Stimulated activated CD4-positive, alpha-beta T cell treated with anti-CD3 and anti-CD28 coated beads, Interleukin-1b, Interleukin-23, amount 100 ng/mL, for 48 hours (primary cell): ENCODE measurements at places on chromosomes 13 and 19.

DNA sequence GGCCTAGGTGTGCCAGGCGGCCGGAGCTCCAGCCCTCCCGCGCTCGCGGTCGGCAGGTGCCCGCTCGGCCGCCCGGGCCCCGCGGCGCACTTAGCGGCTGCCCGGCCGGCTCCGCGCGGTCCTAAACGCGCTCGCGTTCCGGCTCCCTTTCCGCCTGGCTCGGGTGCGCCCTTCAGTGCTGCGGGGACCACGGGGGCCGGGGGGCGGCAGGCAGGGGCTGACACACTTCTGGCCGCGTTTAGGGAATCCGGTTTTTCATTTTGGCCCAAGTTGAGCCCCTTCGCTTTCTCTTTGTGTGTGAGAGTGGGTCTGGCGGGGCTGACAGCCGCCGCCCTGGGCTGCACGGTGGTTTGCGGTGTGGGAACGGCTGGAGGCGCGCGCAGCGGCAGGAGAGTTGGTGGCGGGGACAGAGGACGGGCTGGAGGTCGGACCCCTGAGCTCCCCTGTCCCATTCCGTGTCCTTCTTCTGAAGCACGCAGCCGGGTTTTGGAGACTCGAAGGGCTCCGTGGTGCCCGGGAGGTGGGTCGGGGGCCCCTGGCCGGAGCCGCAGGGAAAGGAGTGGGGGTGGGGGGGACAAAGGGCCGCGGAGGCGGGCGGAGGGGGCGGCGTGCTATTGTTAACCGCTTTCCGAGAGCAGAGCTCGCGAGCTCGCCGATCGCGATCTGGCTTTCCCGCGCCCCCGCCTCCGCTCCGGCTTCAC is 3.1 kb downstream of the FGF9 start:
- peak; percentile 15 for DNase-seq

DNA sequence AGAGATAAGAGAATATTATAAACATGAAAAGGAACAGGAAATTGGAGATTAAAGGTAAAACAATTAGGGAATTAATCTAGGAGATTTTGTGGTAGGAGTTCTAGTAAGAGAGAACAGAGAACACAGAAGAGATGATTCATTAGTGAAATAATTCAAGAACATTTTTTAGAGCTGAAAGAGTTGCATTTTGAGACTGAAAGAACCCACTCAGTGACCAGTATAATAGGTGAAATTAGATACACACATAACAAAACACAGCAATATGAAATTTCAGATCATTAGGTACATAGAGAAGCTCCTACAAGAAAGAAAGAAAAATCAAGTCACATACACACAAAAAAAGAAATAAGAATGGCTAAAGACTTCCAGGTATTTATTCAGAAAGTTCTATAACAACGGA is 144.0 kb downstream of the CYSLTR2 start:
- DNase-seq: no peak

GRCh38 chr19:54893406-54893805 is 12.5 kb upstream of the NCR1 start:
- no peak for DNase-seq

DNA sequence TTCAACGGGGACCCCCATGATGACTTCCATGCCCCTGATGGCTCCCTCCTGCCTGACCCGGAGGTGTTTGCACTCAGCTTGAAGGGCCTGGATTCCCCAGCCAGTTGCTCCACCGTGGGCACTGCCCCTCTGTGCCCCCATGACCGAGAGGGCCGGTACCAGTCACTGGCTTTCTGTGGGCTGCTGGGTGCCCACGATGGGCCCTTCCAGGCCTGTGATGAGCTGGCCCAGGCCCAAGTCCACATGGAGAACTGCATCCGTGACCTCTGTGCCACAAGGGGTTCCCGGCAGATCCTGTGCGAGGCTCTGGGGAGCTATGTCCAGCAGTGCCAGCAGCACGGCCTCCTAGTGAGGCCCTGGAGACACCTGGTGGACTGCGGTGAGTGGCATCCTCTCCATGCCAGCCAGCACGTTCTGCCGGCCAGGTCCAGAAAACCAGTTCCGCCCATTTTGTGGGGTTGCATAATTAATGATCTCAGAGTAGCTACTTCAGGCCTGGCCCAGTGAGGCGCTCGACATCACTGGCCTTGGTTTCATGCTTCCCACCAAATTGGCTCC is 34.9 kb upstream of the FXYD3 start:
- DNase-seq: no peak

DNA sequence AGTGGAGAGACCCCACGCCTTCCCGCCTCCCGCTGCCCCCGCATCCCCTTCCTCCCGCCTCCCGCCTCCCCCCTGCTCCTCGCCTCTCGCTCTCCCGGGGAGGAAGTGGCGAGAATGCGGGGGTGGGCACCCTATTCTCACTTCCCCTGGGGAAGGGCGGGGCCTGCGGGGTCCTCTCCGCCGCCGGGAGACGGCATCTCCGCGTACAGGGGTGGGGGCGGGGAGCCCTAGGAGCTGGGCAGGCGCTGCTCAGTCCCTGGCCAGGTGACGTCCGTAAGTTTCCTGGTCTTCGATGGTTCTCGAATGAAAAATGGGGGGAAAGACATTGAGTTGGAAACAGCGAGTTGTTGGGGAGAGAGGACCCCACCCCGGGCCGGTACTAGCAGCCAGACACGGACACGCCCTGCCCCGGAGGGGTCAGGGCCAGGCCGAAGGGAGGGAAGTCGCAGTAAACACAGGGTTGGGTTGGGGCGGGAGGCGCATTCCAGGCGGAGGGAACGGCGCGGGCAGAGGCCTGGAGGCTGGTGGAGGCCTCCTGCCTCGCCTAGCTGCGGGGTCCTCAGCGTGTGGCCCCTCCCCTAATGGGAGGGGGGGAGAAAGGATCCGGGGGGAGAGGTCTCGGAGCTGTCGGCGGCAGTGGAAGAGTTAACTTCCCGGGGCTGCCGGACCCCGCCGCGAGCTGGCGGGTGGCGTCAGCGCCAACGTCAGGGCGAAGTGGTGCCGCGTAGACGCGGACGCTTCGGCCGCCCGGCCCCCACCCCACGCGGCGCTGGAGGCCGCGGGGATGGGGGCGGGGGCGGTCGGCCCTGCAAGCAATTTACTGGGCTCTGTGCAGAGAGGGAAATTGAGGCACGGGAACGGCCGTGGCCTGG is 10.4 kb upstream of the JUND start:
- peak; percentile 90 for DNase-seq

- no peak for DNase-seq
Measured at GRCh38 chr13:112747256-112747655, 57.4 kb downstream of the ATP11A start.

DNA sequence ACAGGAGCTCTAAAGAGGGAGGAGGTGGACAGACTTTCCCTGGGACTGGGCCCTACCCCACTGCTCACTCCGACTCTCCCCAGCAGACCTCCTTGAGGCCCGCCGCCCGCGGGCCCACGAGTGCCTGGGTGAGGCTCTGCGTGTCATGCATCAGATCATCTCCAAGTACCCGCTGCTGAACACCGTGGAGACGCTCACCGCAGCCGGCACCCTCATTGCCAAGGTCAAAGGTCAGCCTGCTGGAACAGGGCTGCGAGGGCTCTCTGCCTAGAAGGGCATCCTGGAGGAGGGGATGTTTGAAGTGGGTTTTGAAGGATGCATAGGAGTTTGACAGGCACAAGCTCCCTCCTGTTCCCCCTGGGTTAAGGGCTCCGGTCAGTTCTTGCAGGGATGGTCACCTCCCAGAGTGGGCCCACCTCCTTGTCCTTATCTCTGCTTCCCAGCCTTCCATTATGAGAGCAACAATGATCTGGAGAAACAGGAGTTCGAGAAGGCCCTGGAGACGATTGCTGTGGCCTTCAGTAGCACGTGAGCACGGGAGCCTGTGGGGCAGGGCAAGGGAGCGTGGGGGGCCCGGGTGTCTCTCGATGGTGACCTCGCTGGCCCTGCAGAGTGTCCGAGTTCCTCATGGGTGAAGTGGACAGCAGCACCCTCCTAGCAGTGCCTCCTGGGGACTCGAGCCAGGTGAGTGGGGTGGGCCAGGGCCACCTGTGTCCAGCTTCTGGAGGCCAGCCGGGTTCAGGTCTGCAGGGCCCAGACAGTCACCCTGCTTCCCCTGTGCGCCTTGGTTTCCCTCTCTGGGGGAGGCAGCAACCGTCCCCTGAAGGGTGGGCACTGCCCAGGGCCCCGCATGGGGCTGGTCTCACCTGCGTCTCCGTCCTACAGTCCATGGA is 6.3 kb downstream of the ARHGAP45 start:
- no peak for DNase-seq

DNA sequence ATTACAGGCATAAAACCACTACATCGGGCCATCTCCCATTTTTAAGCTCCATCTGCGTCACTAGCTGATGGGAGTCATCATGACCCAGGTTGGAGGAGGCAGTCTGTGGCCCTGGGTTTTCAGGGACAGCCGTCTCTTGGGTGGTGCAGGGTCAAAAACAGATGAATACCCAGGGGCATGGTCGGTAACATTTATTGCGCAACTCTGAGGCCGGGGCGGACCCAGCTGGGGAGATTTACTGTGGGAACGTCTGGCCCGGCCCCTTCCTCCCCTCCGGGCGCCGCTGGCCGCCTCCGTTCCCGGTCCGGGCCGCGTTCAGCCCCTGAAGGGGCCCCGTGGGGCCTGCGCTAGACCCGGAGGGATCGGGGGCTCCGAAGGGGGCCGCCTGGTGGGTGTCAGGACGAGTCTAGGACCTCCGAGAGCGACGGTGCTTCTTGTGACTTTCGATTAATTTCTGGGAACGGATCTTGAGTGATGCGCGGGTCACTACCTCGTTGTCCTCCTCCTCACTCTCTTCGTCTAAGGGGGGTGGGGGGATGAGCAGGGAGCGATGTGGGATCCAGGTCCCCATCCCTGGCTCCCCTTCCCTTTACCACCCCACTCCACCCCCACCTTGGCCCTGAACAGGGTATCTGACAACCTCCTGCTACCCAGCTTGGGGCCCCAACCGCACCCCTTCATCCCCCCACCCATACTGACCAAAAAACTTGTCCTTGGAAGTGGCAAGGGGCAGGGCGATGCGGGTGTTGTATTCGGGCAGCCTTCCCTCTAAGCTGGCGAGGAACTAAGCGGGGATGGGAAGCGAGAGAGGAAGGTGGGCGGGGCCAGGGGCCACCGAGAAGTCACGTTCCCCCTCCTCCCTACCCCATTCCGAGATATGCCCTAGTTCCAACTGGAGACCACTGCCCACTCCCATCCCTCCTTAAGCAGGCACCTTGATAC is 1.6 kb upstream of the RGL3 start:
- no peak for DNase-seq

DNA sequence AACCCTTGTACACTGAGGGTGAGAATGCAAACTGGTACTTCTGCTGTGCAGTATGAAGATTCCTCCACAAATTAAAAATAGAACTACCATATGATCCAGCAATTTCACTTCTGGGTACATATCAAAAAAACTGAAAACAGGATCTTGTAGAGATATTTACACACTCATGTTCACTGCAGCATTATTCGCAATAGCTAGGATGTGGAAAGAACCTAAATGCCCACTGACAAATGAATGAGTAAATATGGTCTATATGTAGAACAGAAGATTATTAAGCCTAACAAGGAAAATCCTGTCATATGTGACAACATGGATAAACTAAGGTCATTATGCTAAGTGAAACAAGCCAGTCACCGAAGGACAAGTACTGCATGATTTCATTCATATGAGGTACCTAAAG is 304.7 kb downstream of the ENOX1 start:
- DNase-seq: no peak

GRCh38 chr13:26457212-26457611 is 100.3 kb upstream of the WASF3 start:
- DNase-seq: no peak

- DNase-seq: no peak
Measured at GRCh38 chr19:5112681-5113575, 144.0 kb downstream of the KDM4B start.

DNA sequence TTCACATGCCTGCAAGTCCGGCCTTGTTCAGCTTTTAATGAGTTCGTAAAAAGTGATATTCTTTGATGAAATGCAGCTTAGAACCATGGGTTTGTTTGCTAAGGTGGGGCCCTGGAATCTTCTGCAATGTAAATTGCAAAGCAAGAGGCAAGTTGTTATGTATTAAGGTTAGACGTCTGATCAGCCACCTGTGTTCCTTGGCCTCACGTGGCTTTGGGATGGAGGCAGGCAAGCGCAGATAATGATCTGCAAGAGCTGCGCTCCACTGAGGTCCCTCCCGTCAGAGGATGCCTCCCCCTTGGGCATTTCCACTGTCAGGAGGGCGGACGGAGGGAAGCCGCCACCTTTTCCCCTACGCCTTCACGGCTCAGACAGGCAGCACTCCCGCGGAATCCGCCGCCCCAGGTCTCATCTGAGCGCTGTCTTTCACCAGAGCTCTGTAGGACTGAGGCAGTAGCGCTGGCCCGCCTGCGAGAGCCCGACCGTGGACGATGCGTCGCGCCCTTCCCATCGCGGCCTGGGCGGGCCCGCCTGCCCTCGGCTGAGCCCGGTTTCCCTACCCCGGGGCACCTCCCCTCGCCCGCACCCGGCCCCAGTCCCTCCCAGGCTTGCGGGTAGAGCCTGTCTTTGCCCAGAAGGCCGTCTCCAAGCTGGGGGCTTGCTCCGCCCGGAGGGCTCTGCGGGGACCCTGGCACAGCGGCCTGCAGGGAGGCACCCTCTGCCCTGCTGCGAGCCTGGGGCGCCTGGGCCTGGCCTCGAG is 110.9 kb downstream of the CRYL1 start:
- DNase-seq: no peak

- no peak for DNase-seq
Measured at GRCh38 chr19:37078717-37079032, 442 bp downstream of the ZNF420 start.

- DNase-seq: no peak
Measured at GRCh38 chr13:40984668-40985366, 34.3 kb downstream of the ELF1 start.

DNA sequence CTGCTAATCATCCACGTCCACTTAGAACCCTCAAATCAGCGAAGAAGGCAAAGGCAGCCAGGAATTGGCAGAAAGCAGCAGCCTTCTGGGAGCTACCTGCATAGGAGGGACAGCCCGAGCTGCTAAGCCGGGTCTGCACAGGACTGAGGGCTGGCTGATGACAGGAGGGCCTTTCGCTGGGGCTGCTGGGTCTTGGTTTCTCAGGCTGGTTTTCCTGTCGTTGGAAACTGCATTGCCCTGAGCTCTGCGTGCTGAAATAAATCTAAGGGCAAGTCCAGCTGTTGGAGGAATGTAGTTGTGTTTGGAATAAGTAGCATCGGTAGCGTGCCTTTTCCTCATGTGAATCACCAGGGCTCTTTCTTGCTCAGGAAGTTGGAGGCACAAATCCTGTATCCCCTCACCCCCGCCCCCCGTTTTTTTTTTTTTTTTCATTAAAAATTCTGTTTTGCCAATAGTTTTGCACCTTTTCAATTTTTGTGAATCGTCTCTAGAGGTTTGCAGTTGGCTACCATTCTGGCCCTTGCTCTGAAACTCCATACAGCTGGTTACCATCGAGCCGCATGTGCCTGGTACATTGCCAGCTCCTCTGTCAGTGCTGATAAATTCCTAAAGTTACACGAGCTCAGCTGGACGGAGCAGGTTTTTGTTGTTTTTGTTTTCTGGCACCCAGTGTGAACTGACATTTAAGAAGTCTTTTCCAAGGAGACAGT is 193.9 kb upstream of the RNF113B start:
- DNase-seq: no peak

DNA sequence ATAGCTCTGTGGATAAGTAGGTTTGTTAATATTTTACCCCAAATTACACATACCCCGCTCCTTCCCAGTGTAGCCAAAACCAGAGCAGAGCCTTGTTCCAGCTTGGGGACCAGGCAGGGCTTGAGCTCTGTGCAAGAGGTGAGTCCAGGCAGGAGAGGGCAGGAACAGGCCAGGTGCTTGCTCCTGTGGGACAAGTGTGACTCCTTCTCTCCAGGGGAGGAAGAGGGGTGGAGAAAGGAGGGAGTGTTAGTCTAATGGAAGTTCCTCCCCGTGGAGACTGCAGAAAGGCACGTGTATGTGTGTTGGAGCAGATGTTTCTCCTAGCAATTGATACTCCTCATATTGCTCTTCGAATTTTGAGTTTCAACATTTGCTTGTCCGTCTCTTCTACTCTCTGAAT is 201.0 kb downstream of the FGF9 start:
- no peak for DNase-seq

- DNase-seq: no peak
Measured at GRCh38 chr13:18952225-18953016, 229.2 kb downstream of the TUBA3C start.
